Stimulated activated CD4-positive, alpha-beta T cell treated with anti-CD3 and anti-CD28 coated beads, Interleukin-1b, Interleukin-23, amount 100 ng/mL, for 4 hours (primary cell): ENCODE measurements at places on chromosomes 5 and 9.

- peak; percentile 85 for DNase-seq
Observed at GRCh38 chr5:176653401-176654385, 6.4 kb downstream of the TSPAN17 start.

- no peak for DNase-seq
Observed at GRCh38 chr5:16431490-16431889, 34.1 kb downstream of the ZNF622 start.

DNA sequence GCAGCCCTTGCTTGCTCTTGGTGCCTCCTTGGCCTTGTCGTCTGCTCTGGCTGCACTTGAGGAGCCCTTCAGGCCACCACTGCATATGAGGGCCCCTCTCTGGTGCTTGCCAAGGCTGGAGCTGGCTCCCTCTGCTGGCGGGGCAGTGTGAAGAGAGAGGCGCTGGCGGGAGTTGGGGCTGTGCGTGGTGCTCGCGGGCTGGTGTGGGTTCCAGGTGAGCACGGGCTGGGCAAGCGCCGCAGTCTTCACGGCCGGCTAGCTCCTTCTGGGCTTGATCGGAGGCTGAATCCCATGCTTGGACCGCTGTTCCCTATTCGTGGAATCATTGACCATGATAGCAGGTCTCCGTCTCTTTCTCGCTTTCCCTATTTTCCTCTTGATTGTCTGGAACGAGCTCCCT is 56.5 kb downstream of the XRCC4 start:
- no peak for DNase-seq

DNA sequence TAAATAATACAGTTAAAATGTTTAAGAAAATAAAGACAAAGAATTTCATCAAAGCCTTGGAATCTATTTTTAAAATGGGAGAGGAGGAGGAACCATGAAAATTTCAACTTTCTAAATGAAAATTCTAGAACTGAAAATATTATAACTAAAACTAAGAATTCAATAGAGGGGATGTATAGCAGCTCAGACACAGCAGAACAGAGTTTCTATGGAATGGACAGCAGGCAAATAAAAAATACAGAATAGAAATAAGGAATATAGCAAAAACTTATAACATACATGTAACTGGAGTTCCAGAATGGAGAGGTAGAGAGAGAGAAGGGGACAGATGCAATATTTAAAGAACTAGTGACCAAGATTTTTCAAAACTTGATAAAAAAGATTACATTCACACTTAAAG is 1.4 kb upstream of the RANBP17 start:
- no peak for DNase-seq
